AG09309 (cell line): ENCODE measurements at places on chromosomes 7 and 10.

- DNase-seq: no peak
Observed at GRCh38 chr7:27745064-27745583, 5.2 kb downstream of the TAX1BP1 start.

GRCh38 chr10:114685456-114685855, 27.4 kb upstream of the ABLIM1 start:
- no peak for DNase-seq

GRCh38 chr10:122120008-122120744, 131.2 kb downstream of the TACC2 start:
- DNase-seq: no peak

DNA sequence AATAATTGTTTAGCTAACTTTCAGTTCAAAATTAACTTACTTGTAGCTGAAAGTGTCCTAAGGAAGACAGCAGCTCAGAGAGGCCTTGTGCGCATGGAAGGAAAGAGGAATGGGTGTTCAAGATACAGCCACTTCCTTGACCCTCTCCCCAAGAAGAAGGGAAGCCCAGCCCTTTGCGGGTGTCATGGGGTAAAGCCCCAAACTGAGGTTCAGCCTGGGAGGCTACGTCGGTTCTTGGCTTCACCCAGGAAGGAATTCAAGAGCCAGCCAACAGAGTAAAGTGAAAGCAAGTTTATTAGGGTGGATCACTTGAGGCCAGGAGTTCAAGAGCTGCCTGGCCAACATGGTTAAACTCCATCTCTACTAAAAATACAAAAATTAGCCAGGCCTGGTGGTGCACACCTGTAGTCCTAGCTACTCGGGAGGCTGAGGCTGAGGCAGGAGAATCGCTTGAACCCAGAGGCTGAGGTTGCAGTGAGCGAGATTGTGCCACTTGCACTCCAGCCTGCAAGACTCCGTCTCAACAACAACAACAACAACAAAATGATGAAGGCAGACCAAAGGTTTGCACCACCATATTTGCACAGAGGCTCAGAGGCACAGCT, 15.9 kb downstream of the GPRIN2 start:
- no peak for DNase-seq

DNA sequence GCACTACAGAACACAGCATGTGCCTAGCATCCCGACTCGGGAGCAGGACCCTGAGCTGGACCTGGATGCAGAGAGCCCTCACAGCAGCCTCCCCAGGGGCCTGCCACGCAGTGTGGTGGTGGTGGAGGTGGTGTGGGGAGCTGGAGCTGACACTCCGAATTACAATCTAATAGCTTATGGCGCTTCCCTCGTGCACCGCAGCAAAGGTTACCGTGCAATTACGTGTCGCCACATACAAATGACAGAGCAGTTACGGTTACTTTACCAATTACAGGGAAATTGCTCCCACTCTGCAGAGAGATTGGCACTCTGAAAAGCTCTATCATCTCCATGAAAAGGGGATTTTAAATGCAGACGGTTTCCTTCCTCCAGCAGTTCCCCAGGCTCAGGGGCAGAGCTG, 81.8 kb downstream of the PLXNA4 start:
- DNase-seq: no peak
